NCI-H69 (cell line): ENCODE measurements at places on chromosomes 13 and 19.

- DNase-seq = no peak
These were observed 82.5 kb upstream of the TM9SF2 start for GRCh38 chr13:99418843-99419140.

DNA sequence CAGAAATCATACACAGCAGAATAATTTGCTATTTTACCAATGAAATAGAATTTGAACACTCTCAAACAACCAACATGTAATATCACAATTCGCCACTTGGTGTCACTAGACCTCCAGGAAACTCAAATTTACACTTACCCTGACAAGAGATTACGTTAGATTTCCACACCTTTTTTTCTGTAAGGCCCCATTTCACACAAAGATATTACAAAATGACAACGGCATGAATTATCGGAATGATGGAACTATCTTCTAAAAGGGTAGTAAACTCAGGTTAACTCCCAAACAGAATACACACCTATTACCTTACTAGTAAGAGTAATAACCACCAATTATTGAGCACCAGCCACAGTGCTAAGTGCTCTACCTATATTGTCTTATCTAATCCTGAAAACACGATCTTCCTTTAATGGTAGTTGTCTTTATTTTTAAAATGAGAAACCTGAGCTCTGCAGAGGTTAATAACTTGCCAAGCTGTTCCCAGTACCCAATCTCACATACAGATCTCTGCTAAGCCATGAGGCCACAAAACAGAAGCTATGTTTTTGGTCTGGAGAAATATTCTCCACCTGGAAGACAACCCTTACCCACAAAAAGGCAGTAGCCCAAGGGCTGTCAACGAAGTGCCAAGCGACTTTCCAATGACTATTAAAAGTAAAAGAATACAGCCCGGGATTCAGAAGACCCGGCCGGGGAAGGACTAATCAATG lies 152.4 kb downstream of the DCLK1 start:
- DNase-seq = peak; percentile 62

DNA sequence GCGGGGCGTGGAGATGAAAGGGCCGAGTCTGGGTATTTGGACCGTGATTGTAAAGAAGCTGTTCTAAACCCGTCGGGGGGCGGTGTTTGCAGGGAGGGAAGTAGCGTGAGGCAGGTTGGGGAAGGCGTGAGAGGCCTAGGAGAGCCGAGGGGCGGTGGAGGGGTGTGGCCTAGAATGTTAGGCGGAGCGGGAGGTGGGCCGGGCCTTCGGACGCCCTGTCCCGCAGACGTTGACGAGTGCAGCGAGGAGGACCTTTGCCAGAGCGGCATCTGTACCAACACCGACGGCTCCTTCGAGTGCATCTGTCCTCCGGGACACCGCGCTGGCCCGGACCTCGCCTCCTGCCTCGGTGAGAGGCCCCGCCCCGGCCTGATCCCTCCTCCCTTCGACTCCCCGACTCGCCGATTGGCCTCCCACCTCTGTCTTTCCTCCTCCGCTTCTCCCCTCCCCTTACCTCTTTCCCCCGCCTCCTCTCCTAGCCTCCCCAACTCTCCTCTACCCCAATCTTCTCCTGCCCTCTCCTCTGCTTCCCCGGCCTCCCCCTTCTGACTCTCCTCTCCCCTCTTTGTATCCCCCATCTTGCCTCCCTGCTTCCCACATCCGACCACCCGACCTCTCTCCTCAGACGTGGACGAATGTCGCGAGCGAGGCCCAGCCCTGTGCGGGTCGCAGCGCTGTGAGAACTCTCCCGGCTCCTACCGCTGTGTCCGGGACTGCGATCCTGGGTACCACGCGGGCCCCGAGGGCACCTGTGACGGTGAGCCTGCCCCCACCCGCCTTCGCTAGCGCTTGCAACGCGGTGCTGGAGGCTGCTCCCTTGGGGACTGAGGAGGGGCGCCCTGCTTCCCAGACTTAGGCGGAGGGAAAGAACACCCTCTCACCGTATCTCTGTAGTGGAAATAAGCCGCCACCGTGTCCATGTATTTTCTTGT lies 12.8 kb downstream of the LTBP4 start:
- DNase-seq = peak; percentile 76

GRCh38 chr13:71979616-71980015 lies 112.6 kb upstream of the DACH1 start:
- DNase-seq = peak; percentile 89

GRCh38 chr19:47107953-47108746 lies 5.4 kb downstream of the ZC3H4 start:
- DNase-seq = peak; percentile 23

- DNase-seq = no peak
These were observed 279.0 kb downstream of the TBC1D4 start for GRCh38 chr13:75202981-75203380.

GRCh38 chr13:45683701-45684100 lies 18.4 kb upstream of the CBY2 start:
- no peak for DNase-seq
